ENCODE measurements at places on chromosomes 6 and 20.

- no peak overlapping the region for H3K27ac ChIP-seq
- H3K36me3 ChIP-seq: no peaks in the 10 kb centered on the region
- no peak overlapping the region for H3K4me3 ChIP-seq
- no peak for DNase-seq
- no peaks in the 10 kb centered on the region for H3K4me1 ChIP-seq
Measured at GRCh38 chr20:19090332-19090731, 122.1 kb upstream of the SLC24A3 start.

- DNase-seq: no peak
- H3K27ac ChIP-seq: no peak overlapping the region
- H3K36me3 ChIP-seq: no peaks in the 10 kb centered on the region
- H3K4me3 ChIP-seq: no peak overlapping the region
- no peaks in the 10 kb centered on the region for H3K27me3 ChIP-seq
Measured at GRCh38 chr20:55211481-55211880, 736.1 kb downstream of the DOK5 start.

DNA sequence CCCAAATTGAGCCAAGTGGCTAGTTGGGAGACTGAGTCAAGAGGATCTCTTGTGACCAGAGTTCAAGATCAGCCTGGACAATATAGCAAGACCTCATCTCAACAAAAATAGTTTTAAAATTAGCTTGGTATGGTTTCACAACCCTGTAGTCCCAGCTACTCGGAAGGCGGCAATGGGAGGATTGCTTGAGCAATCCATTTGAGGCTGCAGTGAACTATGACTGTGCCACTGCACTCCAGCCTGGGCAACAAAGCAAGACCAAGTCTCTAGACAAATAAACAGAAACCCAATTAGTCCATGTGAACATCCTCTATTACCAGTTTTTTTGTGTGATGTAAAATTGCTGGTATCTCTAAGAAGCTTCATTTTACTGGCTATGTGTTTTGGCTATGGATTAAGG lies 106.2 kb downstream of the TULP4 start:
- H3K4me3 ChIP-seq: no peak overlapping the region
- DNase-seq: peak; percentile 3
- no peaks in the 10 kb centered on the region for H3K4me1 ChIP-seq
- H3K27me3 ChIP-seq: no peaks in the 10 kb centered on the region
- H3K36me3 ChIP-seq: peaks cover 3% of the 10 kb centered on the region
- no peak overlapping the region for H3K27ac ChIP-seq

GRCh38 chr6:25337431-25337830 lies 58.3 kb downstream of the CARMIL1 start:
- H3K27ac ChIP-seq: no peak overlapping the region
- H3K27me3 ChIP-seq: no peaks in the 10 kb centered on the region
- no peaks in the 10 kb centered on the region for H3K4me1 ChIP-seq
- DNase-seq: no peak

All from esophagus muscularis mucosa (tissue), 4 donors.